Activated CD4-positive, alpha-beta T cell treated with anti-CD3 and anti-CD28 coated beads, Interleukin-2, amount 50 U/mL, for 1 hour (primary cell): ENCODE measurements at places on chromosomes 1 and 21.

DNA sequence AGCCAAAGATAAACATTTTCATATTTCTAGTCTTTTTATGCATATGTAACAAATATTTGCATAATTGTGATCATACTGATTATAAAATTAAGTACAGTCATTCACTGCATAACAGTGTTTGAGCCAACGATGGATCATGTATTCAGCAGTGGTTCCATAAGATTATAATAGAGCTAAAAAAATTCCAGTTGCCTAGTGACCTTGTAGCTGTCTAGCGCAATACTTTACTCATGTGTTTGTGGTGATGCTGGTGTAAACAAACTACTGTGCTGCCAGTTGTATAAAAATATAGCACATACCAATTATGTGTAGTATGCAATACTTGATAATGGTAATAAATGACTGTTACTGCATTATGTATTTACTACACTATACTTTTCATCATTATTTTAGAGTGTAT, 2.1 kb upstream of the S100A10 start:
- DNase-seq = no peak

DNA sequence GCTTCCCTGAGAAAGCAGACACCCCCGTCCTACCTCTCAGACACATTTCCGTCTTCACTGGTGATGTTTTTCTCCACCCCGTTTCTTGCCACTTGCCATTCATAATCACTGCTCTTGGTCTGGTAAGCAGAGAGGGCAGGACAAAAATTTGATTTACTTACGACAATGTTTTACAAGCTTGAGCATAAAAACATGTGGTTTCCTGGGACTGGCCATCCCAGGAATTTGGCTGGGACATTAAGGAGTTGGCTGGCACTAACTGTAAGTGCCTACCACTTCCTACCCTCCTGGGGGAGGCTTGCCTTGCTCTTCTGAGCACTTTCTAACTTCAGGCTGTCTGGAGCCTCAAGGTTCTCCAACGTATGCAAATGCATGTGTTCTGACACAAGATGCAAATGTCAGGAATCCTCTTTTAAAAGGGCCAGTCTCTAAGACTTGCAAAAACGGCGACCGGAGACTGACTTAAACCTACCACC, 24.2 kb downstream of the ZBTB18 start:
- DNase-seq = no peak

GRCh38 chr1:10704368-10704882, 92.0 kb downstream of the CASZ1 start:
- DNase-seq = no peak

DNA sequence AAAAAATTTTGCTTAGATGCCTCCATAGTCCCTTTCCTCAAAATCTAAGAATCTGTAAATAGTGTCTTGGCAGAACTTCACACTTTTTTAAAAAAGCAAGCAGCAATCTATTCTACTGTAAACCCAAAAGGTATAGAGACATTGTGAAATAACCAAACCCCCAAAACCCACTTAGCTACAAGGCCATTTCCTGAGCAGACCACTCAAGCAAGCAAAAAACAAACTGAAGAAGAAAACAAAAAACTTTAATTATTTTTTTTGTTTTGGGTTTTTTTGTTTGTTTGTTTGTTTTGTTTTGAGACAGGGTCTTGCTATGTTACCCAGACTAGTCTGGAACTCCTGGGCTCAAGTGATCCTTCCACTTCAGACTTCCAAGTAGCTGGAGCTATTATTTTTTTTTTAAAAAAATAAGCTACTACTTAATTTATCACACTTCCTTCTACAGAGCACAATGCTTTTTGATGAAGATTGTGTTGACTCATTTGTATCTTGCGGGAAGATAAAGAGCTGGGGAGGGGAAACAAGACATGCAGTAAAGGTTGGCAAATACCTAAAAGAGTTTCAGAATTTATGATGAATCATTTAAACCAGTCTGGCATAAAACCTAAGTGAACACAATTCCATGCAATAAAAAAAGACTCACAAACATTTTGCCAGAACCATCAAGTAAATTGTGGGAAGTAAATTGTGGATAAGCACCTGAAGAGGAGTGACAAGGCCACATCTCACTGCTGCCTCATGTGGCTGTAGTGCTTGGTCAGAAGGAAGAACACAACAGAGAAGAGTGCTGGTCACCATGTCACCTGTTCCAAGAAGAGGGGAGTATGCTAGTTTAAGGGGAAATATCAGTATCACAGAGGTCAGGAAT, 2.7 kb upstream of the PTPN22 start:
- DNase-seq = no peak

DNA sequence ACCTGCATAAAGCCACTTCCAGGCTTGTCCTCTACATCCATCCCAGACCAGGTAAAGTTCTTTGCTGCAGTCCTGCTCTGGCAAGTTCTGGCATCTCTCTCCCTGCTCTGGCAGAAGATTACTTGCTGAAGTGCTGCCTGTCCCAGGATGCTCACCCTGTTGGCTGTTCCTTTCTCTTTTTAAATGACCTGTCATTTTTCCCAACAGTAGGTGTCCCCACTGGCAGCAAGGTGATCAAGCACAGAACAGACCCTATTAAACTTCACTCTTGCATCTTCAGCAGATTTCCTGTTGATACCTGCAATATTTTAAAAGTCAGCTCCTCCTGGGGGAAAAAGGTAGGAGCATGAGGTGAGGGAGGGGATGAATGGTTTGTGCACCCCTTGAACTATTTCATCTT, 332.6 kb downstream of the PBX1 start:
- no peak for DNase-seq

DNA sequence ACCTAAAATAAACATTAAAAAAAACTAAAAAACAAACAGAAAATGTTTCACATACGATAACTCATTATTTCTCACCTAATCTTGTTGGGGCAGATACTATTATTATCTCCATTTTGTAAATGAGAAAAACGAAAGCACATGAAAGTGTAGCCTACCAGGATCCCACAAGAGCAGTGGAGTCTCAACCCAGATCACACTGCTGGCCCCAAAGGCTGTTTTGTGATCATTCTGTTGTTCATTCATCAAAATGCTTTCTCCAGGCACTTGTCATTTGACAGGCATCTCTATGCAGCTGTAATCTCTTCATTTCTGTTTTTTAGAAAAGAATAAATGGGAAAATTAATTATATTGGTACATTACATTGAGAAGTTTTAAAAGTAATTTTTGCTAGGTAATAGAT, 67.5 kb downstream of the AK5 start:
- no peak for DNase-seq

DNA sequence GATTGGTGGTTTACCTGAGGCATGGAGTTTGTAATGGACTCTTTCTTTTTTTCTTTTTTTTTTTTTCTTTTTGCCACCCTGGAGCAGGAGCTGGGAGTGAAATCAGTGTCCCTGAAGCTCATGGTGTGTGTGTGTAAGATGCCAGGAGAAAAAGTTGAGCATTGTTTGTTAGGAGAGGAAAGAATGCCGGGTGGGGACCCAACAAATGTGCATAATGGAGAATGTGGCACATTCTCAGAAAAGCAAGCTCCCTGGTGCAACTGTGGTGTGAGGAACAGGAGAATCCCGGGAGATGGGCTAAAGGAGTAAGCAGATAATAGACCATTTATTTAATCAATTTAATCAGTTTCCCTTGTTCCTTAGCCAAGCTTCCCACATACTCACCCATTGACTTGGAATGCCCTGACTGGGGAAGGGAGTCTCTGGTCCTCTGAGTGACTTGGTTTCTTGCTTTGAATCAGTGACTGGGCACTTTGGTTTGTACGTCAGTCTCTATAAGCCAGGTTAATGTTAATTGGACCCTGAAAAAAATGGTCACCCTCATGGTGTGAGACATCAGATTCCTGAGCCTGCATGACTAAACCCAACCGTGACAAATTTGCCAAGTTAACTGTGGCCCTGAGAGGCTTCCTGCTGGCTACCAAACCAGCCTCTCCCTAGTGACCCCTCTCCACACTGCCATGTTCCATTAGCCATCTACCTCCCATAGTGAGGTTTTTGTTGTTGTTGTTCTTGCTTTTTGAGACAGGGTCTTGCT, 43.9 kb upstream of the ITPKB start:
- DNase-seq = no peak

GRCh38 chr1:94103608-94104007, 17.3 kb downstream of the ABCA4 start:
- DNase-seq = no peak

DNA sequence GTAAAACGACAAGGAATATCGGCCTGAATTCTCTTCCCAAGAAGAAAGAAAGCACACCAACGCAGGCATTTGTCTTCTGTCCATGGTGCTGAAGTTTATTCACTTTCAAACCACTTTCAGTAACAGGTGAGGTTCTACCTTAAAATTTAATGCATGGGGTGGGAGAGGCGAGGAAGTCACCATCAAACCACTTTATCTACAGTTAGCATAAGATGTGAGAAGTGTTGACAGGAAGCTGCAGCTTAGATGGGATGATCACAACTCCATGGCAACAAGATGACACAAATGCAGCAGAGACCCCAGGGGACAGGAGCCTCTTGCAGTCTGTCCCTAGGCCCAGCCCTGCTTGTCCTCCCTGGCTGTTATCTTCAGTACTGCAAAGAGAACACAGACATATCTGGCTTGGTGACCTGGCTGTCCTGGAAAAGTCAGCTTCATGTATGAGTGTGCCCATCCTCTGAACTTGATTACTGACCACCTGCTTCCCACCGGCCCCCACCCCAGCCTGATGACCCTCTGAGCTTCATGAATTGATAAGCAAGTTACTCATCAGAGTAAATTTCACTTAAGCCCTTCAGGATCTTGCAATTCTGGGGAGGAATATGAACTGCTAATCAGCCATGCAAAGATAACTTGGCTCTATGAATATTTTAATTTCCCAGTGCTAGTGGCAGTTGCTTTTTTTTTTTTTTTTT, 1.8 kb downstream of the NPPA start:
- no peak for DNase-seq

DNA sequence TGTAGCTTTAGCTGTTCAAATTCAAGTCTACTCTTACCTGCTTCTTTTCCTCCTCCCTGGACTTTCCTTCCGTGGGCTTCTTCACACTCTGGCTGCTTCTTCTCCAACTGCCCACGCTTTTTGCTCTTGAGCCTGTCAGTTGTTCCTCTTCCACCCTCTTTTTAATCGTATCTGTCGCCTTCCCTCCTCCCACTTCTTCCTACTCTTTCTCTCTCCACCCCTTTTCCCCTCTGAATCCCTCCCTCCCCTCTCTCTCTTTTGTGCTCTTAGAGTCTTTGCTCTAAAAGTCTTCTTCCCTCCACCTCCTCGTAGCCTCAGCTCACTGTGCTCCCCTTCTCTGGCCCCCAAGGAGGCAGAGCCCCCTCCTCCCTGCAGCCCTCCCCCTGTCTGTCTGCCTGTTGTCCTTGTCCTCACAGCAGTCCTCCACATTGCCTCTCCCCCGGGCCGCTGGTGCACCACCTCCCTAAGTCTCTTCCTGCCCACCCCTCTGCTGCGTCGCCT, 12.9 kb upstream of the GJA5 start:
- no peak for DNase-seq

GRCh38 chr1:19251305-19252196, at the start of the genes EMC1 and MRTO4:
Gene EMC1 (minus strand): TSS chr1:19251524. CDS start chr1:19251509, 15 bp downstream.
Gene MRTO4 (plus strand): TSS chr1:19251805. CDS start chr1:19251836, 31 bp downstream.
- peak; percentile 87 for DNase-seq

DNA sequence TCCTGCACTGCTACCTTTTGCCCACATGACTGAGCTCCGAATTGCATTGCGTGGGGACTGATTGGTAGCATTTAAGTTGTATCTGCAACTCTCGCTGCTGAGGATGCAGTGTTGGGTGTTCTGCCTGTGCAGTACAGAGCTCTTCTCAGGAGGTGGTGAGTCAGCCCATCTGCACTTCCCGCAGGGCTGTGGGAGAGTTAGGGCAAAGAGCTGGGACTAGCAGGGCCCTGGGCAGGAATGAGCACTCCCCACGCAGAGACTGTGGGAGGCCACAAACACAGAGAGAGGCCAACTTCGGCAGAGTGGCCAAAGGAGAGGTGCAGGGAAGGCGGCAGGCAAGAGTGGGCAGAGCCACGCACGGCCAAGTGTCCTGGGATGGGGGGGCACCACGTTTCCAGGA, 244.7 kb downstream of the SIPA1L2 start:
- no peak for DNase-seq

- no peak for DNase-seq
Measured at GRCh38 chr1:19425646-19426239, 59.6 kb downstream of the CAPZB start.

- no peak for DNase-seq
Measured at GRCh38 chr21:31408301-31409088, 64.4 kb upstream of the TIAM1 start.

DNA sequence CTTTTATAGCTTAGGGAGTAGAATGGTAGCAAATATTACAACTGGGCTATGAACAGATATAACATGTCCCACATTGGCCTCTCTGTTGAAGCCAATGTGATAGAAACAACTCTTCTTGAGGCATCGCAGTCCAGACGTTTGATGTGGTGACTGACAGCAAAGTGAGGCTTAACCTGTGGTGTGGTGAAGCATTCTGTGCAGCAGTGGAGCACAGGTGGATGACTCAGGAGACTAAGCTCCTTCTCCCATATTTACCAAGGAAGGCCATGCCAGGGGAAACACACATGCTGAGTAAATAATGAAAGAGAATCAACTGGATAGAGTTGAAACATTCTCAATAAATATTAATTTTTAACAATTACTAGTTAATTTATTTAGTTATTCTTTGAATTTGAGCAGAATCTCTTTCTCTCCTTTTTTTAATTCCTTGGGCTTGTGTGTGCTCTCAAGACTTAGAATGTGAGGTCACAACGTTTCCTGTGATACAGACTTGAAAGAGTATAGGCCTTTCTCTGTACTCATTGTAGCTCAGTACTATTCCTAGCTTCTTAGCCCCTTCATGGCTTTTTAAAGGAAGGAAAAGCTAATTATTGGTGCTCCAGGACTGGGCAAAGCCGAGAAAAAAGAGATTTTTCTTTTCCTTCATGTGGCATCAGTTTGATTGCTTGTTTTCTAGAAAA, 17.6 kb downstream of the CRB1 start:
- DNase-seq = no peak

- DNase-seq = peak; percentile 82
Measured at GRCh38 chr1:93846206-93846991, 32.6 kb downstream of the DNTTIP2 start.

GRCh38 chr1:201295346-201295745, 12.0 kb downstream of the PKP1 start:
- DNase-seq = no peak

GRCh38 chr1:212920246-212920645, 30.1 kb upstream of the VASH2 start:
- DNase-seq = no peak

GRCh38 chr21:44571844-44572782, 1.4 kb upstream of the KRTAP10-4 start:
- DNase-seq = no peak

DNA sequence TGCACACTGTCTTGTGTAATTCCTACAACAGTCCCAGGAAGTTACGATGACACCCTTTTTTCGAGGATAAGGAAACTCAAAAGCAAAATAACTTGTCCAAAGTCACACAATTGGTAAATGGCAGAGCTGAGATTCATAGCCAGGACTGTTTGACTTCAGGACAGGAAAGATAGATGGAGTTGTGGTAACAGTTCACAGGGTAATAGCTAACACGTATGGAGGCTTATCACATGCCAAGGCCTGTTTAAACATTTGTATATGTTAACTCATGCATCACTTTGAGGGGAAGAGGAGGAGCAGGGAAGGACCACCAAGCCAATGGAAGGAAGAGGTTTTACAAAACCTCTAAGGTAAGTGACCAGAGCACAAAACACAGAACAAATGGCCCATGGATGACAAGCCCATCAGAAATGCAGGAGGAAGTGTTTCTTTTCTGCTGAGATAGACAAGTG, 2.8 kb downstream of the DHCR24 start:
- DNase-seq = no peak
